B cell (primary cell): ENCODE measurements at places on chromosomes 2 and 18. TPM values are rescaled to one million over a fixed set of nuclear protein-coding genes. Genes with fewer than 3 reads are reported as not detected.

GRCh38 chr2:240576436-240577205 is 8.3 kb downstream of the RNPEPL1 start:
- H3K4me1 ChIP-seq, result peaks cover 10% of the 10 kb centered on the region
- H3K36me3 ChIP-seq, result peaks cover 58% of the 10 kb centered on the region

DNA sequence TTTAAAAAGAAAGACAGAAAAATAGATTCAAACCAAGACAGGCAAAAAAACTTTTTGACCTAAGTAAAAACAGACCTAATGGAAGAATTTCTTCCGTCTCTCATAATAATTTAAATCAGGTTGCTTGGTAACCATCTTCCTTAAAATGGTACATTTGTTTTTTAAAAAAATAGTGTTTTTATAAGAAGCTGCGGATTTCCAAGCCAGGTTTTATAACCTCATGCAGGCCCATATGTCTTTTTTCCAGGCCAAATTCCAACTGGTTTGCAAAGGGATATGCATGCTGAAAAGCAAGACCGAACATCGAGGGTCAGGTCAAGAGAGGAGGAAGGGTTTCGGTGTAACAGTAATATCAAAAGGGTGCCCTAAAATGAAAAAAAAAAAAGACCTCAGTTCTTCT is 172.9 kb downstream of the MAIP1 start:
- no peaks in the 10 kb centered on the region for H3K4me1 ChIP-seq
- H3K4me3 ChIP-seq, result no peak overlapping the region
- H3K27me3 ChIP-seq, result no peaks in the 10 kb centered on the region
- H3K27ac ChIP-seq, result no peak overlapping the region
- H3K36me3 ChIP-seq, result no peaks in the 10 kb centered on the region
- no peak for DNase-seq

DNA sequence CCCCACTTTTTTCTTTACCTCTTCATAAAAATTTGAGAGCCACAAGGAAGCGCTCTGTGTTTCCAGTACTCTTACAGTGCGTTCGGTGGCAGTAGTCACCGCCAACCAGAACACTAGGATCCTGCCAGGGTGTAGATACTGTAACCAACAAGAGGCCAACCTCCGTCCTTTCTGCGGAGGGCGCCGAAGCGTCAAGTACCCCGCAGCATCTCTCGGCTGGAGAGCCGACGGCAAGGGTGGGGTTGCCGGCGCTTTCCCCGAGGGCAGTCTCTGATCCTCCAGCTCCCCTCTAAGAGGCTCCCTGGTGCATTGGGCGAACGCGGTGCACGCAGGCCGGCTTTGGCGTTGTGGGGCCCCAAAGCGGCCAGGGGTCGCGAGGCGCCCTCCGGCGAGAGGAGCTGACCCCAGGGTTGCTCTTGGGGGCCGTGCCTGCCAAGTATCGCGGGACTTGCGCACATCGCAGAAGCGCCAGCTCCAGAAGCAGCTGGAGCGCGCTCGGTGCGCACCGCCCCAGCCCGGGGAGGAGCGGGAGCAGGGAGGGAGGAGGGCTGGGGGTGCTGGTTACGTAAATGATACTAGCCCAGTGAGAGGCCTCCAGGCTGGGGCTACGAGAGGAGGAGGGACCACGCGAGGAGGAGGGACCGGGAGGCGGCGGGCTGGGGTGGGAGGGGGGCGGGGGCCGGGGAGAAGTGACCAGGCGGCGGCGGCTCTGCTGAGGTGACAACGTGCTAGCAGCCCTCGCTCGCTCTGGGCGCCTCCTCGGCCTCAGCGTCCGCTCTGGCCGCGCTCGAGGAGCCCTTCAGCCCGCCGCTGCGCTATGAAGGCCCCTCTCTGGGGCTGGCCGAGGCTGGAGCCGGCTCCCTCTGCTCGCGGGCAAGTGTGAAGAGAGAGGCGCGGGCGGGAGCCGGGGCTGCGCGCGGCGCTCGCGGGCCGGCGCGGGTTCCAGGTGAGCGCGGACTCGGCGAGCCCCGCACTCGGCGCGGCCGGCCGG is at the start of gene GALNT13:
TSS of gene GALNT13 (plus strand) at position 692 of the 991 bp plus-strand sequence.
- H3K4me3 ChIP-seq, result no peak within 1 kb of the TSS
- H3K27ac ChIP-seq, result no peak within 1 kb of the TSS
- no peaks in the 10 kb centered on the region for H3K4me1 ChIP-seq
- no peaks in the 10 kb centered on the region for H3K27me3 ChIP-seq
- no peak for DNase-seq

DNA sequence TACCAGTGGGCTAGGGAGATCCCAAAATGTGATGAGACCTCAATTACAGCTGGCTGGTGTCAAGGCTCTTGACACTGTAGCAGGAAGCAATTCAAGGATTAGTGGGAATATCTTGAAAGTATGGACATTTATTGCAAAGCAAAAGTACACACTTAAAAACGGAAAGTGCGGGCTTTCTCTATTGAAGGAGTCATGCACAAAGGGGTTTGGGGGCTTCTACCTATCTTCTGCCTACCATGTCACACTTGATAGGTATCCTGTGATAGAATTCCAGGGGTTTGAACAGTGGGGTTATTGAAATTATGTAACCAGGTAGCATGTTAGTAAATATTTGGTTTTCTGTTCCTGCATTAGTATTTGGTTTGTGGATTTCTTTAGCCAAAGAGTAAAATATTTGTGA is 1652.1 kb upstream of the DDX18 start:
- H3K4me3 ChIP-seq, result no peak overlapping the region
- no peaks in the 10 kb centered on the region for H3K4me1 ChIP-seq
- DNase-seq, result no peak
- no peak overlapping the region for H3K27ac ChIP-seq

DNA sequence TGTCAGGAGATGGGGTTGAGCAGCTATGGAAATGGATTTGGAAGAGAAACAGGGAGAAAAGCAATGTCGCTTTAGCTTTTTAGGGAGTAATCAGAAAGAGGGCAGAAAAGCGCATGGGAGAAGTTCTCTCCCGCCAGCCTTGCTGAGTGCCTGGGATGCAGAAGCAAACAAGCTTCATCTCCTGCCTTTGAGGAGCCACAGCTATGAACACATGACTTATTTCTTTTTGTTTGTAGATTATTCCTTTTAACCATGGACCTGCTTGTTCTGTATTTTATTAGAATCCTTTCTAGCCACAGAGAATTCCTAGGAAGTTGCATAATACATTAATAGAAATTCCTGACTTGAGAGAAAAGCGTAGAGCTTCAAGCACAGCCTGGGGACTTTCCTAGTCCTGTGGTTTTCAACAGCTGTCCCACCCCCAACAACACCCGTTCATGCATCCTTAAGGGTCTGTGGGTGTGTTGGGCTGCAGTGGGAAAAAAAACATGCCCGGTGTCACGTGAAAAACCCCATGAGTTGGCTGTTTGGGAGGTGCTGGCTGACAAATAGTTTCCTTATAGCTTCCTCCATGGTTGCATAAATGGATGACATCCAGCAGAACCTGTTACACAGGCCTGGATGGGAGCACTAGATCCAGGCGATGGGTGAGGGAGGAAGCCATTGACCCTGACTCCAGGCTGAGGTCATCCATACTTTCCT is 14.9 kb downstream of the SLC9A4 start:
- H3K4me1 ChIP-seq, result no peaks in the 10 kb centered on the region
- H3K27me3 ChIP-seq, result peaks cover 16% of the 10 kb centered on the region
- no peaks in the 10 kb centered on the region for H3K36me3 ChIP-seq

- no peaks in the 10 kb centered on the region for H3K36me3 ChIP-seq
- no peak overlapping the region for H3K4me3 ChIP-seq
- H3K27ac ChIP-seq, result no peak overlapping the region
- no peaks in the 10 kb centered on the region for H3K4me1 ChIP-seq
- no peak for DNase-seq
Observed at GRCh38 chr18:28791101-28791500, 614.2 kb upstream of the CDH2 start.

GRCh38 chr2:235763816-235764215 is 270.0 kb downstream of the AGAP1 start:
- H3K27ac ChIP-seq, result no peak overlapping the region
- no peak for DNase-seq
- no peaks in the 10 kb centered on the region for H3K36me3 ChIP-seq
- H3K27me3 ChIP-seq, result no peaks in the 10 kb centered on the region

- peaks cover 21% of the 10 kb centered on the region for H3K36me3 ChIP-seq
- no peak overlapping the region for H3K4me3 ChIP-seq
- H3K27ac ChIP-seq, result no peak overlapping the region
- no peak for DNase-seq
- no peaks in the 10 kb centered on the region for H3K4me1 ChIP-seq
Observed at GRCh38 chr18:24128700-24129099, 10.2 kb upstream of the CABYR start.

GRCh38 chr18:48441405-48441881 is 32.3 kb upstream of the ZBTB7C start:
- H3K4me3 ChIP-seq, result no peak overlapping the region
- H3K36me3 ChIP-seq, result no peaks in the 10 kb centered on the region
- H3K27me3 ChIP-seq, result no peaks in the 10 kb centered on the region
- no peak overlapping the region for H3K27ac ChIP-seq

GRCh38 chr2:177816766-177817165 is 255.8 kb downstream of the PDE11A start:
- H3K27ac ChIP-seq, result no peak overlapping the region
- peaks cover 3% of the 10 kb centered on the region for H3K27me3 ChIP-seq
- no peaks in the 10 kb centered on the region for H3K4me1 ChIP-seq
- no peak overlapping the region for H3K4me3 ChIP-seq
- no peaks in the 10 kb centered on the region for H3K36me3 ChIP-seq
- DNase-seq, result no peak

- H3K4me1 ChIP-seq, result no peaks in the 10 kb centered on the region
- H3K4me3 ChIP-seq, result no peak overlapping the region
- no peak overlapping the region for H3K27ac ChIP-seq
- H3K27me3 ChIP-seq, result no peaks in the 10 kb centered on the region
- no peak for DNase-seq
- H3K36me3 ChIP-seq, result no peaks in the 10 kb centered on the region
Observed at GRCh38 chr2:142174176-142174575, 43.4 kb upstream of the LRP1B start.

DNA sequence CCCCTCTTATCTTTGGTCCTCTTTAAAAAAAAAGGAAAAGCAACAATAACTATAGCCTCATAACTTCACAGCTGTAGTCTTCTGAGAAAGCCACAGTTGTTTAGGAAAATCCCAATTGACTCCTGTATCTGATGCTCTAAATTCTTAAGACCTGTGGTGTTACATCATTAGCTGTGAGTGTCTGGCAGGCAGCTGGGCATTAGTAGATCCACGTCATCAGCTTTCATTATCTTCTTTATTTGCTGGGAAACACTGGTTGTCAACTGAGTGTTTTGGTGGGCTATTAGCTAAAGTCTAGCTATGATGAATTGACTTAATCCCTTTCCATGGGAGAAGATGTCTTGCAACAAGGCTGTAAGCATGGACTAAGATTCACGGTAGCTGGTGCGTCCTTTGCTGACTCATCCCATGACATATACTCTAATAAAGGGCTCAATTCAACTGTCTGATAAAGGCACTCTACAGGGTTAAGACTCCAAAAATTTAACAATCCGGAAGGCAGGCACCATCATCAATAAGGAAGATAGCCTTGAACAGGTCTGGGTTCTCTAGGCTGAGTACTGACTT is 517.2 kb downstream of the PLCL1 start:
- no peak overlapping the region for H3K4me3 ChIP-seq
- DNase-seq, result no peak
- H3K36me3 ChIP-seq, result no peaks in the 10 kb centered on the region
- no peak overlapping the region for H3K27ac ChIP-seq
- no peaks in the 10 kb centered on the region for H3K4me1 ChIP-seq

DNA sequence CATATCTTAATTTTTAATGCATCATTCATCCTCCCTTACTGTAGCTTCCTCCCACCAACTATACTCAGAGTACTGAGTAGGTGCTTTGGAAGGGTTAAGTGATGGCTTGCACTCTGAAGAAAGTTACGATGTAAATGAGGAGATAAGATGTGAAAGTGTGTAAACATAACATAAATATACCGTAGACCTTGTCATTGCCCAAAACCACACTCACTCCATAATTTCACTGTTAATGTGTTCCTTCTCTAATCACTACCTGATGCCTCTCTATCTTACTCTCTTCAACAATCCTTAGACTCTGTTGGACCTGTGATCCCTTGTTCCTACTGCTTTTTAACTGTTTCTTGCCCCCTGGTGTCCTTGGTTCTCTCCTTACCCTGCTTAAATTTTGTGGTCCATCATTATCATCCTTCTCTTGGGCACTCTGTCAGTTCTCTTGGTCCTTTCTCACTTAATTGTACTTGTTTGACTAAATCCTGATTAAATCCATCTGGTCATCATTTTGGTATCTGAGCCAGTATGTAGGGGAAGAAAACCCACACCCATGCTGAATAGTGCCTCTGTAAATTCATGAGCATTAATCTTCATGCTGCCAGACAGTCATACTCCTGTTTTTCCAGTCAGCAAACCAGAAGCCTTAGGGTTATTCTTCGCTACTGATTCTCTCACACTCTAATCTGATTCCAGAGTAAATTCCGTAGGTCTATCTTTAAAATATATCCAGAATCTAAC is 45.0 kb downstream of the PMS1 start:
- no peak overlapping the region for H3K4me3 ChIP-seq
- H3K36me3 ChIP-seq, result peaks cover 3% of the 10 kb centered on the region
- no peaks in the 10 kb centered on the region for H3K27me3 ChIP-seq
- H3K27ac ChIP-seq, result no peak overlapping the region
- DNase-seq, result no peak

DNA sequence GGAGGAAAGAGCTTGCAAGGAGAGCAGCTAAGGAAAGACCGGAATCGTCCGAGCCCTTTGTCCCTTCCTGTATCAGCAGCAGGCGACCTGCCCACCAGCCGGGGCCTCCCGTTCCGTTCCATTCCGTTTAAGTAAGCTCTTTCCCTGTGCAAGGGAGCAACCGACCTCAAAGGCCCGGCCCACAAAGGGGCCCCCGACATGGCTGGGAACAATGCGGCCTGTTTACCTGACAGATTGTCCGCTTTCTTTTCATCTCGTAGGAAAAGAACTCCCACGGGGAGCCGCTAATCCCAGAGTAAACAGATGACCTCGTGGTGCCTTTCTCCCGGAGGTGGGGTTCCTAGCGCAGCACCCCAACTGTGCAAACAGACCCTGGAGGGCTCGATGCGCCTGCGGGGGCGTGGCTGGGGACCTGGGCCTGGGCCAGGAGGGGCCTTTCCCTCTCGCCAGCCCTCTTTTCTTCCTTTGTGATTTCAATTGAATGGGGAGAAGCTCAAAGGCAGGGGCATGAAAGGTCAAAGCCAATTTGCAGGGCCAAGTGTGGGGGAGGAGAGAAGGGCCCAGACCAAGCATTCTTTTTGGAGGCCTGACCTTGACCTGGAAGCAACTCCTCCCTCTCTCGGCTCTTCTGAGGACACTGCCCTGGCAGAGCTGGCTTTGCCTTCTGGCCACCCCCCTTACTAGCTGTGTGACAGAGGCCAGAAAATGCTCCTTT is 120.2 kb downstream of the INHBB start:
- H3K27me3 ChIP-seq, result peaks cover 8% of the 10 kb centered on the region
- no peak overlapping the region for H3K4me3 ChIP-seq
- H3K36me3 ChIP-seq, result no peaks in the 10 kb centered on the region

TFCP2L1 gene
- total RNA-seq, result 0.05 TPM in 1 of 2 replicates, not detected in the other

SPEG gene
- total RNA-seq, result 0.10 and 0.74 TPM in 2 replicates

GPAT2 gene
- total RNA-seq, result 2.5 and 3.6 TPM in 2 replicates

GNLY gene
- 4.2 and 4.3 TPM in 2 replicates for total RNA-seq

UPP2 gene
- not detected in 2 replicates for total RNA-seq
